Melanocyte of skin (primary cell): ENCODE measurements at places on chromosomes 2 and 18. TPM values are rescaled to one million over a fixed set of nuclear protein-coding genes. Genes with fewer than 3 reads are reported as not detected.

Gene VIL1
- total RNA-seq, result not detected in 2 replicates

Gene MERTK
- total RNA-seq, result 0.69 and 3.6 TPM in 2 replicates

Gene AQP12A
- total RNA-seq, result not detected in 2 replicates

Gene NIFK
- 52.0 and 80.4 TPM in 2 replicates for total RNA-seq

Gene RSAD2
- 19.6 and 72.6 TPM in 2 replicates for total RNA-seq

Gene CCDC85A
- total RNA-seq, result 0.36 and 0.69 TPM in 2 replicates

Gene SDC1
- total RNA-seq, result 9.7 and 11.7 TPM in 2 replicates

Gene SULT1C2
- 6.9 and 9.6 TPM in 2 replicates for total RNA-seq

Gene SLC5A7
- total RNA-seq, result not detected in 2 replicates

Gene CDH20
- total RNA-seq, result not detected in 2 replicates

Gene TMEM17
- total RNA-seq, result 5.2 and 5.5 TPM in 2 replicates

Gene LRRTM1
- not detected in 2 replicates for total RNA-seq

Gene BOLL
- not detected in 2 replicates for total RNA-seq

Gene GCG
- total RNA-seq, result not detected in 2 replicates

Gene PLEK
- total RNA-seq, result not detected in 2 replicates

Gene SCN7A
- total RNA-seq, result not detected in 2 replicates

Gene TSPYL6
- total RNA-seq, result not detected in 2 replicates

Gene EPB41L3
- 161 and 167 TPM in 2 replicates for total RNA-seq

Gene POTEJ
- total RNA-seq, result not detected in 2 replicates

Gene IL36A
- not detected in 2 replicates for total RNA-seq

Gene SLC9A4
- total RNA-seq, result not detected in 2 replicates

Gene DES
- total RNA-seq, result 0.31 TPM in 1 of 2 replicates, not detected in the other

Gene PARD6G
- total RNA-seq, result 9.7 and 19.6 TPM in 2 replicates

Gene FAM124B
- total RNA-seq, result 0.62 and 0.67 TPM in 2 replicates

Gene KANSL3
- total RNA-seq, result 32.7 and 34.1 TPM in 2 replicates

Gene STON1
- 1.0 and 1.8 TPM in 2 replicates for total RNA-seq

Gene AKAIN1
- total RNA-seq, result not detected in 2 replicates

Gene SRD5A2
- under 0.01 TPM in 1 of 2 replicates, not detected in the other for total RNA-seq

Gene ARPC2
- 233 and 289 TPM in 2 replicates for total RNA-seq

Gene PLGLB1
- total RNA-seq, result 1.1 and 1.4 TPM in 2 replicates

Gene NEU2
- not detected in 2 replicates for total RNA-seq

Gene SMYD1
- 0.36 and 1.0 TPM in 2 replicates for total RNA-seq

Gene TEKT4
- not detected in 2 replicates for total RNA-seq

Gene TANK
- 73.0 and 116 TPM in 2 replicates for total RNA-seq

Gene CIB4
- total RNA-seq, result not detected in 2 replicates

Gene KCNG2
- not detected in 2 replicates for total RNA-seq

Gene MROH2A
- not detected in 2 replicates for total RNA-seq

Gene CD8B2
- not detected in 2 replicates for total RNA-seq

Gene DLGAP1
- total RNA-seq, result 37.6 and 47.8 TPM in 2 replicates
